NCI-H748 treated with DMSO at 0.1 percent for 48 hours (cell line): ENCODE measurements at places on chromosomes 1 and 21.

DNA sequence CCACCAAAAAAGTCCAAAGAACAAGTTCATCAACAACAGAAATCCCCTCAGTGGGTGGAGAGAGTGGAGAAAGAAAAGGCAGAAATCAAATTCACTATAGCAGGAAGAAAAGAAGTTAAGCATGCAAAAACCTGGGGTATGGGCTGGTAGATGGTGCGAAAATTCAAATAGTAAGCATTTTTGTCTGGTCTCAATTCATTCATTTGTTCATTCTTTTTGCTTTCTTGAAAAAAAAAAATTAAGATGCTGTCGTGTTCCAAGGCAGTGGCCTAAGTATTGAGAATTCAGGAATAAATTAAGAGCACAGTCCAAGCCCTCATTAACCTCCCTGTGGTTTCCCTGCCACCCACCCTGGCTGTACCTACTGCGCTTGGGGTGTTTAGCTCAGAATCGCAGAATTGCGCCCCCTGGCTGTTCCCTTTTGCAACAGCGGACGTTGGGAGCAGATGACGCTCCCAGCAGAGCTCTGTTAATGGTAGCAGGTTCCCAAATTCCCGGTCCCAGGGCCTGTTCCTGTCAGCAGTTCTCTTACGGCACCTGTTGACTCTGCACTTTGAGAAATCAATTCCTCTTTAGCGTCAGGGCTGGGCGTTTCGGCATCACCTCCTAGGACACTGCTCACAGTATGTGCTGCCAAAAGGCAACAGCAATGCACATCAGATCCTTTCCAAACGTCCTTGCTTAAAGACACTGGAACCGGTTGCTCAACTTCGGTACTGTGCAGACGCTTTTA is 34.0 kb upstream of the SSX2IP start:
- DNase-seq = no peak

DNA sequence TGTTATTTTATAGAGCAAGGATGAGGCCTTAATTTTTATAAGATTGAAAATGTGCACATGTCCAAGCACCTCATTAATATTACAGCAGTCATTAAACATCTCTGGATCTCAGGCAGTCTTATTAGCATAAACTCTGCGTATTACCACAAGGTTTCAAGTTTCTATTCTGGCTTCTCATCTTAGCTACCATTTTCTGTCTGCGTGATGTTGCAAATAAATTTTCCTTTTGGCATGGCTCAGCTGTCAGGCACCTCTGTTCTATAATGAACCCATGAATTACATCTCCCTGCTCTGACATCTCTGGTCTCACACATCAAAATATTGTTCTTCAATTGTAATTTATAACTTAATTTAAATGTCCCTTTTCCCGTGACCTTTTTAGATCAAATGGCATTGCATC is 156.5 kb downstream of the SLC45A1 start:
- DNase-seq = no peak

DNA sequence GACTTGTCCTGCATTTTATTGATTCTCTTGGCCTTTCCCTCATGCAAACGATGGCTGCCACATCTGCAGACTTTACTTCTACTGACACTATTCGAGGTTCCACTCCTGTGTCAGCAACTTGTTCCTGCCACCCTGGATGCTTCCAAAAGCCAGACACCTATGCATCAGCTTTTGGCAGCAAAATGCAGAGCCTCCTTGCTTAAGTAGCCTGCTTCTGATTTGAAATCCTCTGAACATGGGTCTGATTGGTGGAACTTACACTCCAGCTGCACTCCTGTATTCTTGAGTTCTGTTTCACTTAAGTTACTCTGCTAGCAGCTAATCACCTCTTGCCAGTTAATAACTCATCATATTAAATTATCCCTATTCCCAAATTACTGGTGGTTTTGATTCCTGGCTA is 152.1 kb upstream of the FMN2 start:
- no peak for DNase-seq

DNA sequence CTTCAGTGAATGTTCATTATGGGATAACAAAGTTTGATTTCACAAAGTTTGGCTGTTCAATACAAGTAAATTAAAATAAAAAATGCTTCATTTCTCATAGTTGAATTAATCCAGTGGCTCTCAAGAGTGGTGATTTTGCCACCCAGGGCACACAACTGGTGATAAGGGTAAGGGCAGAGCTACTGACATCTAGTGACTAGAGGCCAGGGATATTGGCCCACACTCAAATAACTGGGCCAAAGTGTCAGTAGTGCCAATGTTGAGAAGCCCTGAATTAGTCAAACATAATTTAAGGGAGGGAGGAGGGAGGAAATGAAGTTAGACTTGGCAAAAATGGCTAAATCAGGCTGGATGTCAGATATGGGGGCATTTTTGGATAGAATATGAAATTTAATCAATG is 880.5 kb upstream of the ADGRL4 start:
- no peak for DNase-seq

DNA sequence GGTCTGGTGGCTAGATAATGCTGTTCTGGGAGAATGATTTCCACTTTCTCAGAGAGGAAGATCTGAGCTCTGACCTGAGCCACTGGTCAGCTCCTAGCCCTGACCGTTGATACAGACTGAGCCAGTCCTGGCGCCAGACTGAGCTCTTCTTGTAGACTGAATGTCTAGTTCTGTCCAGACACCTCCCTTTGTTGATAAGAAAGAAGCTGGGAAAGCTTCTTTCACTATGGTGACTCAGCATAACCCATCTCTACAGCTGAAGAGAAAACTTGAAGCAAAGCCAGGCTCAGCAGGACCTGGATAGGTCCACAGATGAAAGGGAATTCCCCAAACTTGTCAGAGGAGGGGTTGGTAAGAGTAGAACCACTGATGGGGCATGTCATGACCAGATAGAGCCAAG is 9.9 kb upstream of the TRABD2B start:
- no peak for DNase-seq

- DNase-seq = no peak
These were observed 30.1 kb downstream of the KCNAB2 start for GRCh38 chr1:6075748-6076147.

DNA sequence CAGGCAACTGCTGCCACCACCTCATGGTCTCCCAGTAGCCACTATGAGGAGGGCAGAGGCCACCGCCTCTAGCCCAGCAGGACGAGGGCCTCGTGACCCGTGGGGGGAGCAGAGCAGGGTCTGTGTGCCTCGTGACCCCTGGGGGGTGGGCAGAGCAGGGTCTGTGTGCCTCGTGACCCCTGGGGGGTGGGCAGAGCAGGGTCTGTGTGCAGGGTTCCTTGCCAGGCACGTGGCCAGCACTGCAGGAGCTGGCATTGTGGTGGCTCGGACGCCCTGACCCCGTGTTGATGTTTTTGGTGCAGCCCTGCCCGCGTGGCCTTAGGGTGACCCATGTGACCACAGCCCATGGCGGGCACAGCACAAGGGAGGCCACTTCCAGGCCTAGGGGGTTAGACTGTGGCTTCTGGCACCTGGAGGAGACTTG is 52.8 kb downstream of the SLX9 start:
- DNase-seq = no peak

DNA sequence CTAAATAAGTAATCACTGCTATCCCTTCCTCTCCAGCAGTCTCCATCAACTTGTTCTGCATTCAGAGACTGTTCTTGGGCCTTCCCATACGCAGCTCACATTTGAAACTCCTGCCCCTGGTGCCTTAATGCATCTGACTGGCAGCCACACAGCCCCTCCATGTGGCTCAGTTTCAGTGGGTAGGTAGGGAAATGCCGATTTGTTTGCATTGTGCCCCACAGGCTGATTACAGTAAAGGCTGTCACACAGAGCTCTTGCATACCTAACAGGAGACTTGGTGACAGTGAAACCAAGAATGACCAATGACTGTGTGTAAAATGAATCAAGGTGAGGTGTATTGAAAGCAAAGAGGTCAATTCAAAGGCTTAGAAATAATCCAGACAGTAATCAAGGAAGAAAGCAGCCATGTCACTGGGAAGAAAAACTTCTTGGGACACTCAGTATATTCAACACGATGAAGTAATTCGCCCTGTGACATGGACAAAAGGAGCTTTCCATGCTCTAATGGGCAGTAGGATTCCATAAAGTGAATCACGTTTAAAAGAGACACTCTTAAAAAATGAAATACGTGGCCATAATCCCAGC is 12.7 kb upstream of the B3GALNT2 start:
- DNase-seq = no peak

DNA sequence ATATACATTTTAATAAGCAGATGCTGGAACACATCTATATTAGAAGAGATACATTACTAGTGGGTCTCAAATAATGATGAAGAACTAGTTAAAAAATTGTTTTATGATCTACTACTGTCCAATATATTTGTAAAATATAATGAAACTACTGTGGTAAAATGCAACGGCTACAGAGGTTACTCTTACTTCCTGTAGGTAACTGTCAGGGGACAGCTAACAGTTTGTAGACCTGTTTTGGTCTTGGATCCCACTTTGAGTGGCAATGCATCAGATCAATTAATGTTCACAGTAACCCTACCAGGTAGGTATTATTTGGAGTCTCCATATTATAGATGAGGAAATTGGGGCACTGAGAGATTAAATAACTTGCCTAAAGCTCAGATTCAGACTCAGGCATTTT is 26.7 kb upstream of the MYSM1 start:
- no peak for DNase-seq
